CD4-positive, alpha-beta T cell (primary cell): ENCODE measurements at places on chromosomes 2 and 18. TPM values are rescaled to one million over a fixed set of nuclear protein-coding genes. Genes with fewer than 3 reads are reported as not detected.

GRCh38 chr2:120231564-120231973, 8.4 kb upstream of the TMEM185B start:
- H3K27ac ChIP-seq: peak overlapping the region; percentile 80
- peak overlapping the region; percentile 70 for H3K4me3 ChIP-seq
- peaks cover 48% of the 10 kb centered on the region for H3K4me1 ChIP-seq
- H3K36me3 ChIP-seq: no peaks in the 10 kb centered on the region
- H3K27me3 ChIP-seq: no peaks in the 10 kb centered on the region

DNA sequence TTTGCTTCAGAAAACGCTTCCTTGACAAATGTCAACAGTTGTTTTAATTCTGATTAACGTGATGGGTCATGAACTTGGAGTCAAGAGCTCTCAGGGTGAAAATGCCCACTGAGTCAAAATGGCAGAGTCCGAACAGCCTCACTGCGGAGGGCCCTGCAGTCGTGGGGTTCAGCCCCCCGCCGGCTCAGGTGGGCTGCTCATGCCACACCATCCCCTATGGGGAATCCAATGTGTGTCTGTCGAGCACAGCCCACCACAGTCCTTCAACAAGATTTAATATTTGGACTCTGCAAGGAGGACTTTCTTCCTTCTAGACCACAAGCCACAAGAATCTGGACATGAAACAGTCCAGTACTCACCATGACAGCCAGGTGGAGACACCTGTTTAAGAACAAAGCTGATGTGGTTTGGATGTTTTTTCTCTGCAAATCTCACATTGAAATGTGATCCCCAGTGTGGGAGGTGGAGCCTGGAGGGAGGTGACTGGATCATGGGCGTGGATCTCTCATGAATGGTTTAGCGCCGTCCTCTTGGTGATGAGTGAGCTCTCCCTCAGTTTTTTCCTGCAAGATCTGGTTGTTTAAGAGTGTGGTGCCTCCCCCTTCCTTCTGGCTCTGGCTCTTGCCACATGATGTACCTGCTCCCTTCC, 201.0 kb downstream of the NDUFA10 start:
- no peaks in the 10 kb centered on the region for H3K27me3 ChIP-seq
- no peak overlapping the region for H3K27ac ChIP-seq
- H3K36me3 ChIP-seq: no peaks in the 10 kb centered on the region
- H3K4me1 ChIP-seq: no peaks in the 10 kb centered on the region

Gene DSG2
- 0.14 TPM for total RNA-seq

DNA sequence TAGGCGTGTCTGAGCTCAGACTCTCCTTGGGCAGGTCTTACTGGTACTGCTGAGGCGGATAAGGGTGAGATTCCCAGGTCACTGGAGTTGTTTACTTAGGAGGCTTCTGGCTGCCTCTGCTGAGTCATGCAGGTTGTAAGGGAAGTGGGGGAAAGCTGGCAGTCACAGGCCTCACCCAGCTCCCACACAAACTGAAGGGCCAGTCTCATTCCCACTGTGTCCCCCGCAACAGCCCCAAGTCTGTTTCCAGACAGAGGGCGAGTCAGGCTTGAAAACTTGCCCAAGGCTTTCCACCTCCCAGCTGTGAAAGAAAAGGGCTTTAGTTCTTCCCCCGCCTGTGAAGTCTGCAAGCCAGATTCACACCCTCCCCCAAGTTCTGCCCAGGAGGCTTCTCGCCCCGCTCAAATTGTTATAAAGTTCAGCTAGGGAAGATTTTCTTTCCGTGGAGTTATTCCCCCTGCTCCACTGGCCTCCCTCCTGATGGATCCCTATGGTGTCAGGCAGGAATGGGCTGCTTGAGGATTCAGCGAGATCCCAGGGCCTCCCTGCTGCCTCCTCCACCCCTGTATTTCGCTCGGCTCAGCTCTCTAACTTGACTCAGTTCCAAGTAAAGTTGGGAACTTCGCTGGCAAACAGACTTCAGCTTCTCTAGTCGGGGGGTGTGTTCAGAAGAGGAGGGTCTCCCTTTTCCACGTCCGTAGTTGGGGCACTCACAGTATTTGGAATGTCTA, 248.6 kb downstream of the NR4A2 start:
- H3K4me1 ChIP-seq: no peaks in the 10 kb centered on the region
- no peak for DNase-seq
- no peak overlapping the region for H3K4me3 ChIP-seq
- H3K27ac ChIP-seq: no peak overlapping the region
- H3K27me3 ChIP-seq: no peaks in the 10 kb centered on the region
- no peaks in the 10 kb centered on the region for H3K36me3 ChIP-seq

DNA sequence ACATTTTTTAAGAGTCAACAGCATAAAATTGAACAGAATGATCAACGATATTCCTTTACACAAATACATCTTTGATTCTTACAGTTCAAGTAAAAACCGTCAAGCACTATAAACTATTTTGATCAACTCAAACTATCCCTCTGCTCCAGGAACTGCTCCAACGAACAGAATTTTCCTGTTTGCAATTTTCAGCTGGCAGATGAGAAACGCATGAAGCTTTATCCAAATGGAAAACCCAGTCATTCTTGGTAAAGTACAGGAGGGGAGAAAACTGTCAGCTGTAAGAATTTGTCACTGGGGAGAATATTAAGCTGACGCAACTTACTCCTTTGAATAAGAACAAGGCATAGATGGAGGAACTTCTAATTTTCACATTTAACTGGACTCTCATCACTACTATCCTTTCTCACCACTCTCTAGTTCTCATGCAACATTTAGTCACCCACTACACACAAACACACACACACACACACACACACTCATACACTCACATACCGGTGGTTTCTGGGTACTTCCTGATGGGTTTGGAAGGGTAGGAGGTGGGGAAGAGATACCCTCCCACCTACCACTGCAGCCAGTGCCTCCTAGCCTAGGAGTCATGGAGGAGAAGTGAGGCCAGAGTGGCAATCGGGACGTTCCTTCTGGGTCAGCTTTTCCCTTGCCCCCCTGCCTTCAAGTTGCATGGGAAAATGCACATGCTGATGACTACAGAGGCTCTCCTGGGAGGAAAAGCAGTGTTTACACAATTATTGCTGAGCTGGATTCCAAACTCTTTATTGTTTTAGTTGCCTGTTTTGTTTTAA, 54.0 kb upstream of the SPATS2L start:
- H3K4me3 ChIP-seq: no peak overlapping the region
- no peaks in the 10 kb centered on the region for H3K4me1 ChIP-seq
- no peaks in the 10 kb centered on the region for H3K36me3 ChIP-seq
- no peak overlapping the region for H3K27ac ChIP-seq
- no peak for DNase-seq

Gene EGR4
- 0.14 TPM for total RNA-seq

GRCh38 chr18:53864770-53865169, 359.7 kb downstream of the MBD2 start:
- H3K27me3 ChIP-seq: no peaks in the 10 kb centered on the region
- H3K27ac ChIP-seq: no peak overlapping the region
- no peak for DNase-seq
- no peak overlapping the region for H3K4me3 ChIP-seq
- H3K4me1 ChIP-seq: no peaks in the 10 kb centered on the region

DNA sequence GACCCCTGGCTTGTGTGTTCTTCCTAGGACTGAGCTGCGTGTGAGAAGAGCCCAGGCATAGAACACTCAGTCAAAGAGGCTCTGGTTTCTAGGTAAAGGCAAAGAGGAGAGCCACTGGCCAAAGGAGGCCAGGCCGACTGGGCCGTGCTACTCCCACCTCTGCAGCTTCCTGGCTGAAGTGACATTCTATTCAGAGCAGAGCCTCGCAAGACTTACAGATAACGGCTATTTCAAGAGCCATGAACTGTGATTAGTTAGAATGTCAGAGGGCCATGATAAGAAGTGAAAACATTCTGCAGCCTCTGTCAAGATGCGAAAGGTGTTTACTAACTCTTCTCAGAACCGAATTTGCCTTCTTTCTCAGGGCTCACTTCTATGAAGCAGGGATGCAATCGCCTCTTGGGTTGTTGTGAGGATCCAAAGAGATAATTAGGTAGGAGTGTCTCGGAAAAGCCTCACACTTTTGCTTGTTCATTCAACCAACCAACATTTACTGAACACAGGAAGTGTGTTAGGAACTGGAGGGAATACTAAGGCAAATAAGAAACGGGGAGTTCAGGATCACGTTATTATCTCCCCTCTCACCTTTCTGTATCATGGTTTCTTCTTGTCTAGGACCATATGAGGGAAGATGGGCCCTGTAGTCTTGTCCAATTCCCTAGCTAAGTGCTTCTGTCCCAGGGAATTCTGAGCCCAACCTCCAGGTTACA, 3.4 kb upstream of the DNAJC5G start:
- H3K27ac ChIP-seq: no peak overlapping the region
- H3K27me3 ChIP-seq: peaks cover 6% of the 10 kb centered on the region
- DNase-seq: no peak
- H3K4me1 ChIP-seq: no peaks in the 10 kb centered on the region
- H3K4me3 ChIP-seq: no peak overlapping the region

GRCh38 chr2:43262951-43263350, 36.5 kb upstream of the ZFP36L2 start:
- no peaks in the 10 kb centered on the region for H3K4me1 ChIP-seq
- no peak overlapping the region for H3K27ac ChIP-seq
- H3K36me3 ChIP-seq: peaks cover 10% of the 10 kb centered on the region
- H3K27me3 ChIP-seq: no peaks in the 10 kb centered on the region
- H3K4me3 ChIP-seq: no peak overlapping the region

- H3K4me3 ChIP-seq: peak overlapping the region; percentile 2
- no peaks in the 10 kb centered on the region for H3K36me3 ChIP-seq
Observed at GRCh38 chr2:9207641-9208311, 1.2 kb downstream of the ASAP2 start.

GRCh38 chr18:74303936-74304335, 11.7 kb upstream of the C18orf63 start:
- no peaks in the 10 kb centered on the region for H3K36me3 ChIP-seq
- no peak for DNase-seq
- no peaks in the 10 kb centered on the region for H3K4me1 ChIP-seq
- no peaks in the 10 kb centered on the region for H3K27me3 ChIP-seq
- no peak overlapping the region for H3K4me3 ChIP-seq

Gene TUBA4B
- not detected for total RNA-seq

Gene BCL11A
- 3.3 TPM for total RNA-seq

Gene DCDC2C
- total RNA-seq: not detected

DNA sequence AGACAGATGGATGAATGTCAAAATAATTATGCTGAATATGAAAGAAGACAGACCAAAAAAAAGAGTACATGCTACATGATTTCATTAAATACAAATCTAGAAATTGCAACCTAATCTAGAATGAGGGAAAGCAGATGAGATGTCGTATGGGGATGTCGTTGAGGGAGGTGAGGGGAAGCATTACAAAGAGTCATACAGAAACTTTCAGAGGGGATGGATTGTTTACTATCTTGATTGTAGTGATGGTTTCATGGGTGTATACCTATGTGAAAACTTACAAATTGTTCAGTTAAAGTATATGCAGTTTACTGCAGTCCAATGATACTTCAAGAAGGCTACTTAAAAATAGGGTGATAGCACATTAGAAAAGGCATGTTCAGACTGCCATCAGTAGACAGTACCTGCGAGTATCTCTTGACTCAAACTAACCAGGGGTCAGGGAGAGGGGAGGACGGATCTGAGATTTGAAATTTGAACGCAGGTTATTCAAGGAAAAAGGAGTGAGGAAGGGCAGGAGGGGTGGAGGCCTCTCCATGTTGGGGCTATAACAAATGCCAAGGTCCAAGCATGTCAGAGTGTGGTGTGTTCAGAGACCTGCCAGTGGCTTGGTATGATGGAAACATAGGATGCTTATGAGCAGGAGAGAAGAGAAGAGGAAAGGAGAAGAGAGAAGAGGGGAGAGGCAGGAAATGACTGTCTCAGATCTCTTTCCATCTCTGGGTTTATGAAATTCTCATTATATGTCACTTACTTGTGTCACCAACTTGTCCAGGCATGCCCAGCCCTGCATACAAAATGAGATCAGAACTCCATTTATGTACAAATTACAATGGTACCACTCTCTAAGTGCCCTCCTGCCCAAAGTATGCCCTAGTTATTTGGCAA, 257.3 kb upstream of the CXCR4 start:
- H3K4me3 ChIP-seq: no peak overlapping the region
- DNase-seq: no peak
- no peak overlapping the region for H3K27ac ChIP-seq
- H3K4me1 ChIP-seq: peaks cover 24% of the 10 kb centered on the region
- H3K36me3 ChIP-seq: no peaks in the 10 kb centered on the region
- H3K27me3 ChIP-seq: no peaks in the 10 kb centered on the region

DNA sequence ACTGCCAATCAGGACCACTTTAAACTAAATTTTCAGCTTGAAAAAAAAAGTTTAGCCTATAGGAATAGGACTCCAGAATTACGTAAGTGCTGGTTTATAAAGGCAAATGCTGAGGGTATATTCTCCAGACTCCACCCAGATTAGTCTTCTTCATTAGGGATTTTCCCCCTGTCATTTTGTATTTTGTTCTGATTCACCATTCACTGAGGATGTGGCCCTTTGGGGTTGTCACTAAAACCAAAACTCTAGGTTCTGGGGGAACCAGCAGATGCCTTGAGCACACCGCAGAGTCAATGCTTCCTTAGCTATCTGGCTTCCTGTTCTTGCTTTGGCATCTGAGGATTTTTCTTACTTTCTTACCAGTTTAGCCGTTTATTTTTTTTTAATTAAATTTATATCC, 10.5 kb downstream of the SCYGR4 start:
- no peaks in the 10 kb centered on the region for H3K27me3 ChIP-seq
- H3K36me3 ChIP-seq: no peaks in the 10 kb centered on the region
- DNase-seq: no peak
- H3K27ac ChIP-seq: no peak overlapping the region

- no peak overlapping the region for H3K4me3 ChIP-seq
- DNase-seq: no peak
- no peaks in the 10 kb centered on the region for H3K36me3 ChIP-seq
- H3K4me1 ChIP-seq: no peaks in the 10 kb centered on the region
- no peak overlapping the region for H3K27ac ChIP-seq
Observed at GRCh38 chr2:126736133-126736874, 80.3 kb downstream of the GYPC start.

GRCh38 chr2:31300309-31300708, 66.4 kb downstream of the EHD3 start:
- no peaks in the 10 kb centered on the region for H3K27me3 ChIP-seq
- no peak overlapping the region for H3K4me3 ChIP-seq
- no peak for DNase-seq
- H3K4me1 ChIP-seq: no peaks in the 10 kb centered on the region

- no peaks in the 10 kb centered on the region for H3K36me3 ChIP-seq
- H3K4me3 ChIP-seq: no peak overlapping the region
Observed at GRCh38 chr2:201661366-201661765, 18.1 kb upstream of the TMEM237 start.

GRCh38 chr2:150532879-150533278, 45.4 kb upstream of the RND3 start:
- no peak overlapping the region for H3K27ac ChIP-seq
- no peaks in the 10 kb centered on the region for H3K27me3 ChIP-seq
- no peaks in the 10 kb centered on the region for H3K4me1 ChIP-seq

DNA sequence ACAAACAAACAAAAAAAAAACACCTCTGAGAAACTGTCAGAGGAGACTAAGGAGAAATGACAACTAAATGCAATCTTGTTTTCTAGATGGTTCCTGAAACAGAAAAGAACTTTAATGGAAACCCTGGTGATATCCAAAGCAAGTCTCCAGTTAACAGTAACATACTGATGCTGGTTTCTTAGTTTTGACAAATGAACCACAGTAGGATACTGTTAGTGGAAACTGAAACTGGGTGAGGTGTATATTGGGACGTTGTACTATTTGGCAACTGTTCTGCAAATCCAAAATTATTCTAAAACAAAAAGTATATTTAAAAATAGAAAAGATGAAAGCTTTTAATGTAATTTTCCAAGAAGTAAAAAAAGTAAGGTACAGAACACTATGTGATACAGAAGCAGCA, 11.4 kb downstream of the SESTD1 start:
- H3K36me3 ChIP-seq: no peaks in the 10 kb centered on the region
- H3K27ac ChIP-seq: no peak overlapping the region
- H3K4me3 ChIP-seq: no peak overlapping the region
- no peaks in the 10 kb centered on the region for H3K4me1 ChIP-seq
- DNase-seq: no peak
